ENCODE measurements at places on chromosomes 16 and 17.

GRCh38 chr17:27651411-27652345, 20.7 kb downstream of the LGALS9 start:
- DNase-seq = peak; percentile 27

GRCh38 chr16:28504707-28505404, 1.8 kb downstream of the IL27 start:
- no peak for DNase-seq

- no peak for DNase-seq
Observed at GRCh38 chr16:64878940-64879339, 242.9 kb downstream of the CDH11 start.

DNA sequence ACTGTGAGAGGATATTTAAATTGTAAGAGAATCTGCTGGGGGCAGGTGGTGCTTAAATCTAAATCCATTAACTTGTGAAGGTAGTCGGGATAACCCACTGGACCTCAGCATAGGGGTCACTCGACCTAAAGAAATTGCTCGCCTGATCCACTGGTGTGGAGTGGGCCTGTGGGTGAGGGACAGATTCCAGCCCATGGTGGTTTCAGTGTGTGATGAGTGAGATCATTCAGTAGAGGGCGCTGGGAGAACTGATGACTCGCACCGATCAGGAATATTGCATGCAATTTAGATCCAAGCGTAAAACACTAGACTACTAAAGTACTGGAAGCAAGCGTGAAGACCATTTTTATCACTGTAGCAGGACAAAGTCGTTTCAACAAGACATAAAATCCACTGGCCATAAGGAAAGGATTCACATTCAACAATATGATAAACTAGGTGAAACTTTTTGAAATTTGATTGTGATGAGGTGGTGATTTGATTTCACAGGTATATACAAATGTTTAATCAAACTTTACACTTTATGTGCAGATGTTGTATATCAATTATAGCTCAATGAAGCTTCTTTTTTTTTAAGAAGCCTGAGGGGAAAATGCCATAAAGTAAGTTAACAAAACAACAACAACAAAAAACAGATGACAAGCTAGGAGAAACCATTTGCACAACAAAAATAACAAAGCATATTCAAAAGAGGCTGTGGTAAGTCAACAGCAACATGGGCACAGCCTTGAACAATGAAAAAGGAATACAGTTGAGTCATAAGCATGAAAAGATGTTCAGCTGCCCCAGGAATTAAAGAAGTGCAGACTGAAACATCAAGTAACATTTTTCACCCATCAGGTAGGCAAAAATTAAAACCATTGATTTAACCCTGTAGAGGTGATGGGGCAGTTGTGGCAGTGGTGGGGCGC, 7.5 kb upstream of the TMEM170A start:
- no peak for DNase-seq

DNA sequence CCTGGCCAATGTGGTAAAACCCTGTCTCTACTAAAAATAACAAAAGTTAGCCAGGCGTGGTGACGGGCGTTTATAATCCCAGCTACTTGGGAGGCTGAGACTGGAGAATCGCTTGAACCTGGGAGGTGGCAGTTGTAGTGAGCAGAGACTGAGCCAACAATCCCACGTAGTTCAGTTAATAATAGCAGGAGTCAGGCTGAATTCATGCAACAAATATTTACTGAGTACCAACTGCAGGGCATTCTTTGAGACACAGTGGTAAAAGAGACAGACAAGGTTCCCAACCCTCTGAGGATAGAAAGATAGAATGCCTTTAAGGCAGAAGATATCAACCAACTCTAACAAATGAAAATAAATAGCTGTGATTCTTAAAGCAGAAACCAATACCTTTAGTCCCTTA, 39.1 kb downstream of the SPOP start:
- no peak for DNase-seq

GRCh38 chr16:25110387-25110947, 1.1 kb upstream of the LCMT1 start:
- no peak for DNase-seq

- DNase-seq = no peak
Observed at GRCh38 chr16:49876716-49877129, 20.8 kb upstream of the ZNF423 start.

- DNase-seq = no peak
Observed at GRCh38 chr17:17676752-17677151, 4.5 kb upstream of the RAI1 start.

- no peak for DNase-seq
Observed at GRCh38 chr17:3554440-3554839, 3.2 kb downstream of the TRPV3 start.

DNA sequence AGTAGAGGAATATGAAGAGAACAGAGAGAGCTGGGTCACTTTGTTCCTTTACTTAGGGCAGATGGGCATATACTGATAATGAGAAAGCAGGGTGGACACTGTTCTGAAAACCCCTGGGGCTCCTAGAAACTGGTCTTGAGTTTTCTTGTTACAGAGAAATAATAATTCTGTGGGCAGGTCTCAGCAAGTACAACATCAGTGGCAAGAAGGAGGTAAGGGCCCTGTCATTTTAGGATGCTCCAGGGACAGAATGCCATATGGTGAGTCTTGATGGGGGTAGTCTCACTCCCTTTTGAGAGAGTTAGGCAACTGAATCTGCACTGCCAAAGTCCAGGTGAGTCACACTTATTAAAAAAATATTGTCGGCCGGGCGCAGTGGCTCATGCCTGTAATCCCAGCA, 102.3 kb downstream of the KCNJ2 start:
- no peak for DNase-seq

GRCh38 chr16:28839899-28840298, 6.2 kb downstream of the TUFM start:
- no peak for DNase-seq

DNA sequence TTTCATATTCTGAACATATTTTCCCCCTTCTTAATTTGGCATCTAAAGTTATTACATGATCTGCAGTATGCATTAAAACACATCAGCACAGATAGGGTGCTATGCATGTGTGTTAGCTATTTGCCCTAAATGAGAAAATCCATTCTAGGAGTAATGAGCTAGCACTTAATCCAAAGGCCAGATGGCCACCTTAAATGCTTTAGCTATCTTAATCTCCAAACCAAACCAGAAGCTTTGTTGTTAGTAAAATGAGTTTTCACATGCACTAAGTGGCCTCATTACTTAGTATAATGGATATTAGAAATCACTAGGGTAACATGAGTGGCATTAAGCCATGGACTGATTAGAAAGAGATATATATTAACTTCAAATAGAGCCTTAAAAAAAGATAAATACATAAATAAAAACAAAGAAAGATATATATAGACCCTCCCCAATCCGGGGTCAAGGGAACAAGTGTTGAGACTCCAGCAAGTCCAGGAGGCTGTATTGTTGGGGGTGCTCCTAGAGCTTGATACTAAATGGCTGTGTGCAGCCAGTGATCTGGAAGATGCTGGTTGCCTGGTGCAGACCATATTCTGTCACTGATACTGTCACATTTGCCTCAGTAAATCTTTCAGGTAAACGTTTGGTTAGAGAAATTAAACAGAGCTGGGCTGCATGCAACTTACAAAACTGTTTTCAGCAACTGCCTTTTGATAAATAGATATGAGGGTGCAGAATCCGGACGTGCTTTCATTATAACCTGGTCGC, 67.3 kb downstream of the MYH10 start:
- no peak for DNase-seq

GRCh38 chr17:35081638-35082037, 18.1 kb upstream of the RFFL start:
- no peak for DNase-seq

DNA sequence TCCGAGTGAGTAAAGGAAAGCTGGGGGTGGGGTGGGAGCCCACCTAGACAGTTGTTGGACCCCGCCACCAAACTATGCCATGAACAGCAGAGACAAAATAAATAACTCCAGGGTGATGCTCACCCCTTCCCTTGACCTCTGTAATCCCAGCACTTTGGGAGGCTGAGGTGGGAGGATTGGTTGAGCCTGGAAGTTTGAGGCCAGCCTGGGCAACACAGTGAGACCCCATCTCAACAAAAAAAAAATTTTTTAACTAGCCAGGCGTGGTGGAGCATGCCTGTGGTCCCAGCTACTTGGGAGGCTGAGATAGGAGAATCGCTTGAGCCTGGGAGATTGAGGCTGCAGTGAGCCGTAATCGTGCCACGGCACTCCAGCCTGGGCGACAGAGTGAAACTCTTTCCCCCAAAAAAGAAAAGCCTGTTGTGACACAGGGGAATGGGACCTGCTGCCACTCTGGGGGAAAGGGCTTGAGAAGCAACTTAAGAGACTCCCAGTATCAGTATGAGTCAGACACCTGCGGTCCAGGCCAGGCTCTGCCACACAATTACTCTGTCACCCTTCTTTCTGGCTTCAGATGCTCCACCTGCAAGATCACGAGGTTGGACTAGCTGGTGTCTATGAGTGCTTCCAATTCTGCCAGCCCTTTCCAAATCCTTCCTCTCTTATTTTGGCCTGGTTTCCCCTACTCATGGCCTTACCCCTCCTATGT, 5.0 kb downstream of the SGCA start:
- no peak for DNase-seq

DNA sequence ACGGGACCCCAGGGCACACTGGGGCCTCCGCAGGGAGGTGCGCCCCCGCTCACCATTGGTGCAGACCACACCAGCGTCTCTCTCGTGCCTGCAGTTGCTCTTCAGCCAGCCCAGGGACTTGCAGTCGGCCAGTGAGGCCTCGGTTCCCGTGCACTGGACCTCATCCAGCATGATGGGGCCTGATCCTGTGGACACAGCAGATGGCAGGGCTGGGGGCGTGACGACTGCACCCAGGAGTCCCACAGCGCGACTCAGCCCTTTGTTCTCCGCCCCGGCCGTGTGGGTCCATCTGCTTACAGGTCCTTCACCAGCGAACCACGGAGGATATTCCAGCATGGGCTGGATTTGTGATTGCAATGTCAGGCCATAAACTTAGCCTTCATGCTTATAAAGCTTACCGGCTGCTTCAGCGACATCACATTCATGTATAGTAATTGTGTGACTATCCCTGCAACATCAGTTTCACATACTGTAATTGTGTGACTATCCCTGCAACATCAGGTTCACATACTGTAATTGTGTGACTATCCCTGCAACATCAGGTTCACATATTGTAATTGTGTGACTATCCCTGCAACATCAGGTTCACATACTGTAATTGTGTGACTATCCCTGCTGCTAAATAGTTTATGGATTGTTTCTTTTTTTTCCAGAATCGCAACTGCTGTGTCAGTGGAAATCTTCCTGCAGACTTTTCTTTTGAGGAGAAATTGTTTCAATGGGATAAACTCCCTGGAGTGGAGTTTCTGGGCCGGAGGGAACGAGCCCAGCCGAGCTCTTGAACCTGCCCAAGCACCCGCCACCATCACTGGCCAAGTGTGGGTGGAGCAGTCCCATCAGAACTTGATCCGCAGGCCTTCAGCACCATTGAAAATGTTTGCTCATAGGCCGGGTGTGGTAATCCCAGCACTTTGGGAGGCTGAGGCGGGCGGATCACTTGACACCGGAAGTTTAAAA, 4.8 kb downstream of the LGALS3BP start:
- DNase-seq = no peak

DNA sequence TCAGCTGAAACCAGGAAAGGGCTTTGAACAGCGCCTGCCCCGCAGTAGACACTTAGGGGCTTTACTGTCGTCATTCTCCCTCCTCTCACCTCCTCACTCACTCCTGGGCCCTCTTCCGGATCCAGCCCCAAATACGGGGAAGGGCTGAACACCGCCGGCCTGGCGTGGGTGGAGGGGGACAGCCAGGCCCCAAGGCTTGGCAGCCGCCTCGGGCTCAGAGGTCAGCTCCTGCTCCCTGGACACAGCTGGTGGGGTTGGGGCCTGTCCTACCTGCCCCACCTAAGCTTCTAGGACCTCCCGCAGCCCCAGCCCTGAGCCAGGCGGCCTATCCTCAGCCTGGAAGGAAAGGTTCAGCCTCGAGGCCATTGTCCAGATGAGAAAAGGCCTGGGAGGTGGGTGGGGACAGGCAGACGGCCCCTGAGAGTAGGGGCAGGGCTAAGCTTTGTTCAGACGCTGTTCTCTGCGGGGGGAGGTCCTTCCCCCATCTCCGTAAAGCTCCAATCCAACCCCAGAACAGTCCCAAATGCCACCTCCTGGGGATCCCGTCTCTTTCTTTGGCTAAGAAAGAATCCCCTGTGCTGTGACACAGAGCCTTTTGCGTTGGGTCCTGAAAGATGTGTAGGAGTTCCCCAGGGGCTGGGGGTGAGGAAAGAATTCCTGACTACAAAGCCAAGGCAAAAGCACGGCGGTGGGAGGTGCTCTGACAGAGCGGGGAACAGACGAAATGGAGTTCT, 881 bp upstream of the LLGL1 start:
- peak; percentile 91 for DNase-seq

GRCh38 chr16:85923153-85924021, 24.4 kb downstream of the IRF8 start:
- DNase-seq = no peak

DNA sequence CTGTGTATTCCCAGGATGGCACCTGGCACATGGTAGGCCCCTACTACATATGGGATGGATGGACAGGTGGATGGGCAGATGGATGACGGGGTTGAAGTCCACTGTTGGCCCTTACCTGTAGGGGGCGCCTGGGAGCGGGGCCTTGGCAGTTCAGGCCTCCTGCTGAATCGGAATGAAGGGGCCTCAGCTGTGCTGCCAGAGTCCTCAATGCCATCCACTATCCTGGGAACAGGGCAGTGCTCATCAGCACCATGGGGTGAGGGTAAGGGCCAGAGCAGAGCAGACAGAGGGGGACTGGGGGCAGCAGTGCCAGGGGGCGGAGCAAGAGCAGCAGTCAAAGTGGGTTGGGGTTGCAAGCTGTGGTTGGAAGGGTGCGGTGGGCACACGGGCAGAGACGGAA, 8.3 kb upstream of the RAB5C start:
- no peak for DNase-seq

- no peak for DNase-seq
Observed at GRCh38 chr16:88725609-88726407, 19.5 kb downstream of the CTU2 start.

DNA sequence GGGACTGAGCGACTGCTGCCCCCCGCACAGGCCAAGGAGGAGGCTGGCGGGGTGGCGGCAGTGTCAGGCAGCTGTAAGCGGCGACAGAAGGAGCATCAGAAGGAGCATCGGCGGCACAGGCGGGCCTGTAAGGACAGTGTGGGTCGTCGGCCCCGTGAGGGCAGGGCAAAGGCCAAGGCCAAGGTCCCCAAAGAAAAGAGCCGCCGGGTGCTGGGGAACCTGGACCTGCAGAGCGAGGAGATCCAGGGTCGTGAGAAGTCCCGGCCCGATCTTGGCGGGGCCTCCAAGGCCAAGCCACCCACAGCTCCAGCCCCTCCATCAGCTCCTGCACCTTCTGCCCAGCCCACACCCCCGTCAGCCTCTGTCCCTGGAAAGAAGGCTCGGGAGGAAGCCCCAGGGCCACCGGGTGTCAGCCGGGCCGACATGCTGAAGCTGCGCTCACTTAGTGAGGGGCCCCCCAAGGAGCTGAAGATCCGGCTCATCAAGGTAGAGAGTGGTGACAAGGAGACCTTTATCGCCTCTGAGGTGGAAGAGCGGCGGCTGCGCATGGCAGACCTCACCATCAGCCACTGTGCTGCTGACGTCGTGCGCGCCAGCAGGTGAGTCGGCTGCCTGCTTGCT, 5.6 kb upstream of the TMEM88 start:
- DNase-seq = no peak

Data from iPS DF 6.9 (cell line).